ENCODE measurements at places on chromosomes 1 and 21.
A peak's percentile ranks its signal among the peaks of the same experiment; 100 is the strongest.

DNA sequence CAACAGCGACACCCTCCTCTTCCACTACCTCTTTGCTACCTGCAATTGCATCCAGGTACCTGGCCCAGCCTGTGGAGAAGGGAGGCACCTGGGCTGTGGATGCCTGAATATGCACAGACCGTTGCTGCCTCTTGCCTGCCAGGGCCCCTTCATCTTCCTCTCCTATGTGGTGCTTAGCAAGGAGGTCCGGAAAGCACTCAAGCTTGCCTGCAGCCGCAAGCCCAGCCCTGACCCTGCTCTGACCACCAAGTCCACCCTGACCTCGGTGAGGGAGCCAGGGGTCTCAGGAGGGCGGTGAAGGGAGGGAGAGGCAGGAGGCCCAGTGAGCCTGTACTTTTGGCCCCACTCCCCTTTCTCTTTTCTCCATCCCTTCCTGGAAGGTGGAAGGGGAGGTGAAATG is 11.5 kb downstream of the PSRC1 start:
- DNase-seq, result no peak

GRCh38 chr1:30085811-30086770 is 637.3 kb downstream of the MATN1 start:
- DNase-seq, result peak; percentile 22

- no peak for DNase-seq
These were observed 97.8 kb downstream of the MRPL37 start for GRCh38 chr1:54297596-54298283.

DNA sequence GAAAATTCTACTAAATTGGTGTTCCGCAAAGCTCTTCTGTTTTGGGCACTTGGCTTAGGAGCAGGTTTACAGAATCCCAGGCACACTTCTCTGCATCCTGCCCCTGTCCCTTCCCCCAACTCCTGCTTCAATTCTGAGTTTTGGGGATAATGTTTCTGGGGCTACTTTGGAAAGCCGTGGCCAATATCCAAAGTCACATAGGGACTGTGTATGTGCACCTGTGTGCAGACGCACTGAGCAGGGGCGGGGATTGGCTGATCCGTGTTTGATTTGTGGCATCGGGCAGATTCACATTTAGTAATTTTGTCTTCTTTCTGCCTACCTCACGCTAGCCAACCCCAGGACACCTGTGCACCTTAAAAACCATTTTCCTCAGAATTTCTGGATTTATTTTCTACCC is 491.9 kb downstream of the SIPA1L2 start:
- DNase-seq, result no peak

- DNase-seq, result no peak
These were observed 38.0 kb downstream of the PTPN14 start for GRCh38 chr1:214513394-214513793.

GRCh38 chr1:230610589-230610988 is 31.7 kb upstream of the COG2 start:
- no peak for DNase-seq

Data from GM12865 (cell line).